Astrocyte of the hippocampus (primary cell): ENCODE measurements at places on chromosomes 12 and 14.

DNA sequence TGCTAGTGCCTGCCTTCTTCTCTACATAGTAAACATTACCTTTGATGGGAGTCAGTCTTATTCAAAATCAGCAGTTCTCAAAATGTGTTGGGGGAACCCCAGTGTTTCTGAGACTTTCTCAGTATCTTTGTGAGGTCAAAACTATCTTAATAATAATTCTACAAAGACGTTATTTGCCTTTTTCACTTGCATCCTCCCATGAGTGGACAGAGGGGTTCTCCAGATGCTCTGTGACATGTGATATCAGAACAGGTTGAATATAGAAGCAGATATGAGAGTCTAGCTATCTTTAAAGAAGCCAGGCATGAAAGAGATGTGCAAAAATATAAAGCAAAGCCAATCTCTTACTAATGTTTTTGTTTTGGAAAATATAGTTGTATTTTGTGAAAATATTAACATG is 144.7 kb downstream of the KTN1 start:
- no peak for DNase-seq

- DNase-seq = peak; percentile 98
These were observed at the start of gene NUDT4 for GRCh38 chr12:93377252-93378195. NUDT4 (plus strand) TSS chr12:93377925; CDS start chr12:93378323, 398 bp downstream.

GRCh38 chr14:49497267-49497666 is 88.9 kb downstream of the RPS29 start:
- no peak for DNase-seq

GRCh38 chr14:51780741-51781140 is 79.7 kb upstream of the GNG2 start:
- peak; percentile 65 for DNase-seq

DNA sequence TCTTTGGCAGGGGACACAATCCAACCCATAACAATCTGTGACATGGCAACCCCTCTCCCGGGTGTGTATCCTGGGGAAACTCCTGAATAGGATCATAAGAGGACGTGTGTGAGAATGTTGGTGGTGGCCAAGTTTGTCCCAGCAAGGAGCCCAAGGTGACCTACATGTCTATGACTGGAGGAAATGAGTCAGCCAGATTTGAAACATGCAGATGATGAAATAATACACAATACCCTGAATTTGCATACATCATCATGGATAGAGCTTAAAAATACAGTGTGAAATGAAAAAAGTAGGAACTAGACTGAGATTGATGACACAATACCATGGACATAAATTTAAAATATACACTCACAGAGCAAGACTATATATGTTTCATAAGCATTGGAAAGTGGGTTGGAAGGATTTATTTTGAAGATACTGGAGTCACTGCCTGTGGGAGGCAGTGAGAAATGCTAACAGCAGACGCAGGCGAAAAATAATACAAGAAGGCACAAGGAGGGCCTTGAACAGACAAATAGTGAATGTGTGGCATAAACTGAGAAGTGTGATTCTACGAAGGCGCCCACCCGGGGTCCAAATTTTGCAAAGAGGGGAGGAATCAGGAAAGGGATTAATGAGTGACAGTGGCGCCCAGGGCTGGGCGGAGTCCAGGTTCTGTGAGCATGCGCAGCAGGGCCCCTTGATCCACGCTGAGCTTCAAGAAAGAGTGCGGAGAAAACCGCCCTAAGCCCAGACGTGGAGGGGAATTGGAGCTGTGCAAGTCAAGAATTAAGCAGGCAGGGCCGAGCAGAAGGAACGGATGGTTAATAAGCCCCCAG is 7.0 kb upstream of the MAP1LC3B2 start:
- peak; percentile 16 for DNase-seq

DNA sequence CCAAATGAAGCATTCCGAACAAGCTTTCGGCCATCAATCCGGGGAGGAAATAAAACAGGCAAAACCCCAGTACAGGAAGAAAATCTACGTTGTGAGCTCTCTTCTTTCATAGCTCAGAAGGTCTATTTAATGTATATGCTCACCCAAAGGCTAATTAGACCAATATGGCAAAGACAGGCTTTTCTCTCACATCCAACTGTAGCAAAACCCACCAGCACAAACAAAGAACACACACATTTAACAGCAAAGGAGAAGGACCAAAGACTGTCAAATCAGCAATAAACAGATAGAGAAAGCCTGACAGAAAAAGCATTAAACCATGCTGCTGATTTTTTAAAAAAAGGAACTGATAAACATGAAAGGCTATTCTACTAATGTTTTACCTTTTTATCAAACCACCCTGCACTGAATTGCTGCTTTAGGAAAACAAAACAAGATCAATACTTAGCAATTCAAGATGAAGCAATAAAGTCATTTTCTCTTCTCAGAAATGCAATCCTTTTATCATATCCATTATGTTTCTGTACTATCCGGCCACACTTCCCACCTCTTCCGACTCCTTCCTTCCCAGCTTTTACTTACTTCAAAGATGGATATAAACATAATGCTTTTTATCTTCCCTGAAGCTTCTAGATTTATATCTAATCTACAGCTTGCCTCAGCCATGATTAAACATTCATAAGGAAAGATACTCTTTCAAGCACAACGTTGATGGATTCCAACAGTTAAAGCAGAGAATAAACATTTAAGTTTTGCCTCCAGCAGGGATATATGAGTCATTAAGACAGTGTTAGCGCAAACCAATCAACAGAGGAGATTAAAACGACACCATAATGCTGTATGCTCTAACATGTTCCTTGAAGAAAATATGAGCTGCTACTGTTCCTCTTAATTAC is 74.6 kb upstream of the BBS10 start:
- peak; percentile 51 for DNase-seq

GRCh38 chr14:65035049-65035448 is 48.4 kb downstream of the FNTB start:
- DNase-seq = no peak

DNA sequence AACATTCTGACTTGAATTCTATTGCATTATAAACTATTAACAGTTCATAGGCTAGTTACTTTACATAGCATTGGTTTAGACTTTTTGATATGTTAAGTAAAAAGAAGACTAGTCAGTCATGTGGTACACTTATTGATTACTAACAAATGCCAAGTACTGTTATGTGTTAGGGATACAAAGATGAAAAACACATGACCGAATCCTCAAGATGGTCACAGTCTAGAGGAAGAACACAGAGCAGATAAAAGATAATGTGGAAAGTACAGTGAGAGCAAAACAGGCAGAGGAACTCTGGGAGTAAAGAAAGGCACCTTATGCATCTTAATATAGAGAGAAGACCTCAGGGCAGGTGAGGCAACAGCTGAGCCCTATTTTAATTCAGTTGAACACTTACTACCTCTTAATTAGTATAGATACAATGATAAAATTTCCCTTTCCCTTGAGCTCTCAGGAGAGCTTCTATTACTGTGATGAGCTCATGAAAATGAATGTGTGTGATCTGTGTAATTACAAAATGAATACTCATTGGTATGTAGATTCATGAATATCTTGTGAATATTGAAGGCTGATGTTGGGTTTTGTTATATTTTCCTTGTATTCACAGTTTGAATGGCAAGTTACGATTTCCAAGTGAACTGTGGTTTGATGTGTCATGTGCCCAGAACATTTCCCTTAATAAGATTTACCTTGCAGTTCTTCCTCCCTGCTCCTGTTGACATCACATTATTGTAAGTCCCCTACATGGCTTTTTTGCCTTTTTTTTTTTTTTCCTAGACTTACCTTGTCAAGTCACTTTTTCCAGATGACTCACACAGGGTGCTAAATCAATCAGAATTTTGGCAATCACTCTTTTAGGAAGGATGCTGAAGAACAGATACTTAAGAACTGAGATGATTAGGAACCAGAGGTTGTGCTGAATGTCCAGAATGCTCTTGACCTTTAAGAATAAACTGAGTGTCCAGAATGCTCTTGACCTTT is 29.5 kb upstream of the MSRB3 start:
- DNase-seq = peak; percentile 6

DNA sequence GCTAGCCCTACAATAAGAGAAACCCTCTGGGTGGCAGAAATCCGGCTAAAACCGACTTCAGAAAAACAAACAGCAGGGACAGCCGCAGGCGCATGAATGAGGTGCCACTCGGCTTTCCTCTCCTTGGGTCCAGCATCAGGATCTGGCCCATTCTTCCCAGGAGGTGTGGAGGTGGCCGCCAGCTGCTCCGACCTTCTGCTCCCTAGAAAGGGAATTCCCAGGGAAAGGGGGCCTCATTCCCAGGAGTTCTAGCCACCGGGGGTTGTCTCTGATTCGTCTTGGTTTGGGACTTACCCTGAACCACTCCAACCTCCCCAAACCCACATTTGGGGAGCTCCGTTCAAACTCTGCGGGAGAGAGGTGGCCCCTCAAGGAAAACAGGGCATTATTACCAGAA is 13.0 kb downstream of the PAPLN start:
- no peak for DNase-seq

DNA sequence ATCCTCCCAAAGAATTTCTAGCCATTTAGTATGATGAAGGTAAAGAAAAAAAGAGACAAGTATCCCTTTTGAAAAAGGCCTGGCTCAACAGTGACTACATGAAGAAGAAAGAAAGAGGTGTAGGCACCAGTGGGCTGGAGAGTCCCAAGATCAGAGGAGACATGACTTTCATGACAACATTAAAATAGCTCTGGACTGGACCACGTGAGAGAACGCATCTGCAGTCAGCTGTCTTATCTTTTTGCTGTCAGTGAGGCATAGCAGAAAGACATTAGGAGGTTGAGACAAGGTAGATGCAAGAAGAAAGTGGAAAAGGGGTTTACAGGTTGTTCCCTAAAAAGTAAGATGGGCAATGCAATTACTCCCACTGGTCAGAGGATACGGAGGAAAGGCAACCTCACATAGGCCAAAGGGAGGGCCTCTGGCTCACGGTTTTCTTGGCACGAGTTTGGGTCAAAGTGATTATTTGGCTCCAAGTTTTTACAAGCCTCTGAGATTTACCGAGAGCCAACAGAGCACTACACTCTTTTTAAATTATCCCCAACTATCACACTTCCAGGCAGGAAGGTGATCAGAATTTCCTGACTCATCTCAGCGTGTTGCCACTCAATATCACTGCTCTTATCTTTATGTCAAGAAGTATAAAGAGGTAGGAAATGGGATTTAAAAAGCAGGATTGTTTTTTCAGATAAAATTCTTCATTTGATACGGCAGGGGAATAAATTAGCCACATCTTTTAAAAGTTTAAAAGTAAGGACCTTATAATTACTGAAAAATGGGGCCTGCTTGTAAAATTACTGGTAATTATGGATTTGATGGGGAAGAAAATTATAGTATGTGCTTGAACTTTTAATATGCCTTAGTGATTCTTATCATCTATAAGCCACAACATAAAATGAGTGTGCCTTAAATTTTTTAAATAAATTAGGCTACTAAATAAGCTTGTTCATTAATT is 29.2 kb downstream of the TMTC1 start:
- no peak for DNase-seq

DNA sequence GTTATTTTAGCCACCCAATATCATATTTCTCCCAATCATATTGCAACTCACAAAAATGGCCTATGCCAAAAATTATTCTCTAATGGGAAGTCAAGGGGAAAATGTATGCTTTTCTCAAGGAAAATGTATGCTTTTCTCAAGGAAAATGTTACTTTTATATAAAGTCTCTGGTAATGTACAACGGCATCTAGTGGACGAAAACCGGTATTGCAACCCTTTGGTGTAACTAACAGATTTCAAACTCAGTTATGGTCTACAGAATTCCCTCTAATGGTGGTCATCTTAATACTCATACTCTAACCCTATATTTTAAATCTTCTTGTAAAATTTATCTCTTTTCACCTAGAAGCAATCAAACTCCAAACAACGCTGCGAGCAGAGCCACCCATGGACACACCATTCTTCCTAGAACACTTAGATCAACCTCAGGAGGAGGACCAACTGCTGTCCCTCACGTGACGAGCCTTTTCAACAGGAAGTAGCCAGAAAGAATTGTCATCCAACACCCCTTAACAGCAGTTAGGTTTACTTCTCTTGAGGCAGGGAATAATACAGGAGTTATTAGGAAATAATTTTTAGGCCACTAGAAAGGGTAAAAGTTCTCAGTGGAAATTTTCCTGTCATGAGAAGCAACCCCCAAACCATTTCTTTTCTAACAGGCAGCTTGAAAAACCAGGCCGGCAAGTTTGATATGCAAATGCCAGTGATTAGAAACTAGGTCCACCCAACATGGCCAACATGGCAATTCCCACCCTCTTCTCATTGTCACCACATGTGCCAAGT is 20.1 kb downstream of the APOBEC1 start:
- DNase-seq = peak; percentile 44
